ENCODE measurements at places on chromosomes 1 and 21. TPM values are rescaled to one million over a fixed set of nuclear protein-coding genes. Genes with fewer than 3 reads are reported as not detected.

GRCh38 chr1:177354247-177354646 lies 183.5 kb downstream of the BRINP2 start:
- no peak for DNase-seq

The KLHDC8A gene
- polyA plus RNA-seq, result 1.0 TPM

- DNase-seq, result no peak
Measured at GRCh38 chr1:156691191-156691590, 14.0 kb upstream of the NES start.

- peak; percentile 45 for DNase-seq
Measured at GRCh38 chr1:19559641-19560040, 74.3 kb upstream of the CAPZB start.
